ENCODE measurements at places on chromosomes 6 and 20.
A peak's percentile ranks its signal among the peaks of the same experiment; 100 is the strongest.

DNA sequence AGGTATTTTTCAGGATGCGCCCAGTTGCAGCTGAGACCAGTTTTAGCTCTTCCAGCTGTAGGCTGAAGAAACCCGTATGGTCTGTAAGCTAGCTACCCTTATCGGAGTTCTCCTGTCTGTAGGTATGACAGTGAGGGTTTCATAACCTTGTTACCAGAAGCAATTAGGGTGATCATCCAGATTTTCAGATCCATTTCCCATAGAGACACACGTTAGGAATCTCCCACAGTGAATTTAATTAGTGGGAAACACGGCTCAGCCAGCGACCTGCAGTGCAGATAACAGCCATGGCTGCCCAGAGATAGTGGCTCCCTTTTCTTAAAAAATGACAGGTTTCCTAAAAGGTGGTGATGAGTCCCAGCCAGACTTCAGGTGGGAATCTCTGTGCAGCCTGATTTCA, 111.1 kb downstream of the BTBD3 start:
- H3K4me1 ChIP-seq = no peaks in the 10 kb centered on the region
- H3K36me3 ChIP-seq = no peaks in the 10 kb centered on the region
- no peak overlapping the region for H3K4me3 ChIP-seq
- H3K27ac ChIP-seq = no peak overlapping the region
- DNase-seq = no peak

- DNase-seq = no peak
- no peaks in the 10 kb centered on the region for H3K4me1 ChIP-seq
- H3K27me3 ChIP-seq = no peaks in the 10 kb centered on the region
- no peak overlapping the region for H3K4me3 ChIP-seq
- H3K27ac ChIP-seq = no peak overlapping the region
- H3K36me3 ChIP-seq = no peaks in the 10 kb centered on the region
Observed at GRCh38 chr20:63346131-63347080, 14.7 kb downstream of the CHRNA4 start.

- peak; percentile 41 for DNase-seq
- H3K36me3 ChIP-seq = no peaks in the 10 kb centered on the region
Observed at GRCh38 chr6:15522856-15523529, 139.8 kb downstream of the DTNBP1 start.

DNA sequence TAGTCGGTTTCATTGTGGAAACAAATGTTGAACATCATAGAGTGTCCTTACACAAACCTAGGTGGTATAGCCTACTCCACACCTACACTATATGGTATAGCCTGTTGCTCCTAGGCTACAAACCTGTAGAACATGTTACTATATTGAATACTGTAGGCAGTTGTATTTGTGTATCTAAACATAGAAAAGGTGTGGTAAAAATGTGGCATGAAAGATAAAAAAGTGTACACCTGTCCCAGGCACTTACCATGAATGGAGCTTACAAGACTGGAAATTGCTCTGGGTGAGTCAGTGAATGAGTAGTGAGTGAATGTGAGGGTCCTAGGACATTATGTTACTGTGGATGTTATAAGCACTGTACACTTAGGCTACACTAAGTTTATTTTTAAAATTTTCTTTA, 103.0 kb downstream of the ZFAND3 start:
- H3K27me3 ChIP-seq = no peaks in the 10 kb centered on the region
- H3K4me1 ChIP-seq = no peaks in the 10 kb centered on the region
- H3K4me3 ChIP-seq = no peak overlapping the region
- no peak overlapping the region for H3K27ac ChIP-seq
- DNase-seq = no peak

GRCh38 chr6:154632119-154632518, 101.1 kb upstream of the SCAF8 start:
- DNase-seq = no peak
- H3K4me1 ChIP-seq = no peaks in the 10 kb centered on the region
- no peaks in the 10 kb centered on the region for H3K36me3 ChIP-seq
- H3K27me3 ChIP-seq = no peaks in the 10 kb centered on the region

- H3K4me3 ChIP-seq = no peak overlapping the region
- no peaks in the 10 kb centered on the region for H3K4me1 ChIP-seq
- no peak for DNase-seq
- no peaks in the 10 kb centered on the region for H3K36me3 ChIP-seq
Observed at GRCh38 chr6:111687652-111688051, 82.0 kb upstream of the TRAF3IP2 start.

- H3K27ac ChIP-seq = no peak overlapping the region
- H3K4me1 ChIP-seq = no peaks in the 10 kb centered on the region
- no peak for DNase-seq
- H3K4me3 ChIP-seq = no peak overlapping the region
- no peaks in the 10 kb centered on the region for H3K36me3 ChIP-seq
Observed at GRCh38 chr6:150293423-150294173, 75.2 kb upstream of the IYD start.

Measured in breast epithelium (tissue), 4 donors.